ENCODE measurements at places on chromosomes 2 and 18.

GRCh38 chr2:100683231-100683630, 120.4 kb downstream of the PDCL3 start:
- no peak for DNase-seq

DNA sequence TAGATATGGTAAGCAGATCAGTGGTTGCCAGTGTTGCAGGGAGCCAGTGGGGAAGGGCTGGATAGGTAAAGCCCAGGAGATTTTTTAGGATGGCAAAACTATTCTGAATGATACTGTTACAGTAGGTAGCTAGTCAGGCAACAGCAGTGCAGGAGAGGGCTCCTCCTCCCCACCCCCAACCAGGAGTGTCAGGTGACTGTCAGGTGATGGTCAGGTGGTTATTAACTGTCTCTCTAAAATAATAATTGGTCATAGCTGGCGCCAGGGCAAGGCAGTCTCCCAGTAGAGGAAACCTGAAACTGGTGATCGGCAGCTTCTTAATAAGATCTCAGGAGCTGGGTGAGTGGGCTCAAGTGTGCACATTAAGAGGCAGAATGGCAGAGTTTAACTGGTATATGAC, 201.6 kb upstream of the PARD3B start:
- no peak for DNase-seq

- DNase-seq, result no peak
Measured at GRCh38 chr18:51337406-51337805, 139.9 kb upstream of the MEX3C start.

GRCh38 chr2:37852585-37853014, 72.5 kb upstream of the RMDN2 start:
- DNase-seq, result no peak

DNA sequence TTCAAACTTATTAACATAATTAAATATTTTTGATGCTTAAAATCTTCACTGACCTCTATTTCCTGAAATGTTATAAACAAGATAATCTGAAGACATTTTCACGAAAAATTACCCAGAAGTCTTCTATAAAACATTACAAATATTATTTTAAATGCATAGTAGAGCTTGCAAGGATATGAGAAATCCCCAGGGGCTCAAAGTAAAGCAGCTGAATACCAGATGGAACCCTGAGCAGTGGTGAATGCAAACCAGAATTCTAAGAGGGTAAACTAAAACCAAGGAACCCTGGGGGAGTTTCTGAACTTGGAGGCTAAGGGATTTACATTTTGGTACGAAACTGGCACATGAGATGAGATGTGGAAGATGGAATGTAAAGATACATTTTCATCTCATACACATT, 83.6 kb downstream of the FSHR start:
- no peak for DNase-seq

- DNase-seq, result no peak
Measured at GRCh38 chr2:130352237-130352636, 3.6 kb upstream of the PTPN18 start.

GRCh38 chr2:85684806-85685205, 9.4 kb upstream of the GNLY start:
- DNase-seq, result no peak

GRCh38 chr2:25229279-25230197, 61.2 kb upstream of the POMC start:
- no peak for DNase-seq

- DNase-seq, result no peak
Measured at GRCh38 chr18:75799449-75800330, 372.2 kb upstream of the SMIM21 start.

DNA sequence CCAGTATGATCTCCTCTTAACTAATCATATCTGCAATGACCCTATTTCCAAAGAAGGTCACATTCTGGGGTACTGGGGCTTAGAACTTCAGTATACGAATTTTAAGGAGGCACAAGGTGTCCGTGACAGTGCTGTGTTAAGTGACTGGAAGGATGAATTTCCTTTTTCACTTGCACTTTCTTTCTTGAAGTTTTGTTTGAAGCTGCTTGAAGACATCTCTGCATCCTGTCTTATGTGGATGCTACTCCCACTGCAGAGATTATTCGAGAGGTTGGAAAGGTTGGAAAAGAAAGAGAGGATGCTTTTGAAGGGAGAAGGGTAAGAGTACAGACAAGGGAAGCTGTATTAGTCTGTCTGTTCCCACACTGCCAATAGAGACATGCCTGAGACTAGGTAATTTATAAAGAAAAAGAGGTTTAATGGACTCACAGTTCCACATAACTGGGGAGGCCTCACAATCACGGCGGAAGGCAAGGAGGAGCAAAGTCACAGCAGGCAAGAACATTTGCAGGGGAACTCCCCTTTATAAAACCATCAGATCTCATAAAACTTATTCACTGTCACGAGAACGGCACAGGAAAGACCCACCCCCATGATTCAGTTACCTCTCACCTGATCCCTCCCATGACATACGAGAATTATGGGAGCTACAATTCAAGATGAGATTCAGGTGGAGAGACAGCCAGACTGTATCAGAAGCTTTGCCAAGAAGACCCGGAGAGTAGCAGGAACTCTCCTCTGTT, 3.6 kb upstream of the RNF144A start:
- peak; percentile 71 for DNase-seq

DNA sequence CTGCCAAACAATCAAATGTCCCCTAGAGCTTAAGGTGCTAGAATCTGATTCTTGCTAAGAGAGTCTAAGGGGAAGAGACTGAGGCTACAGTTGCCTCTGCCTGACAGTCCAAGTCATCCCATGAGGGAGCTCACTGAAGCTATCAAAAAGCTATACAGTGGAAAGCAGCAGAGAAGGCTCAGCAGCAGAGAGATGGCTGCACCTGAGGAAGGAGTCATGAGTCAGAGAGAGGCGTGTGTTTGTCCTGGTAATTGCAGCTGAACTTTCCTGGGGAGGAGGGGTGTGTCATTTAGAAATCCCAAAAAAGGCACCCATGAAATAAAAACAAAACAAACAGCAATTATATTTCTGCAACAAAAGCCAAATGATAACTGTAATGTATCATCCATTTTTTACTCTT, 305.2 kb upstream of the UBE2E3 start:
- DNase-seq, result no peak

- no peak for DNase-seq
Measured at GRCh38 chr2:104850361-104851290, 3.3 kb upstream of the POU3F3 start.
